Fibroblast of villous mesenchyme (primary cell): ENCODE measurements at places on chromosomes 1 and 21. TPM values are rescaled to one million over a fixed set of nuclear protein-coding genes. Genes with fewer than 3 reads are reported as not detected.

- no peak for DNase-seq
These were observed 42.9 kb downstream of the ABCG1 start for GRCh38 chr21:42261829-42262200.

- DNase-seq = no peak
These were observed 3.2 kb upstream of the KRTAP19-8 start for GRCh38 chr21:31041295-31042079.

DNA sequence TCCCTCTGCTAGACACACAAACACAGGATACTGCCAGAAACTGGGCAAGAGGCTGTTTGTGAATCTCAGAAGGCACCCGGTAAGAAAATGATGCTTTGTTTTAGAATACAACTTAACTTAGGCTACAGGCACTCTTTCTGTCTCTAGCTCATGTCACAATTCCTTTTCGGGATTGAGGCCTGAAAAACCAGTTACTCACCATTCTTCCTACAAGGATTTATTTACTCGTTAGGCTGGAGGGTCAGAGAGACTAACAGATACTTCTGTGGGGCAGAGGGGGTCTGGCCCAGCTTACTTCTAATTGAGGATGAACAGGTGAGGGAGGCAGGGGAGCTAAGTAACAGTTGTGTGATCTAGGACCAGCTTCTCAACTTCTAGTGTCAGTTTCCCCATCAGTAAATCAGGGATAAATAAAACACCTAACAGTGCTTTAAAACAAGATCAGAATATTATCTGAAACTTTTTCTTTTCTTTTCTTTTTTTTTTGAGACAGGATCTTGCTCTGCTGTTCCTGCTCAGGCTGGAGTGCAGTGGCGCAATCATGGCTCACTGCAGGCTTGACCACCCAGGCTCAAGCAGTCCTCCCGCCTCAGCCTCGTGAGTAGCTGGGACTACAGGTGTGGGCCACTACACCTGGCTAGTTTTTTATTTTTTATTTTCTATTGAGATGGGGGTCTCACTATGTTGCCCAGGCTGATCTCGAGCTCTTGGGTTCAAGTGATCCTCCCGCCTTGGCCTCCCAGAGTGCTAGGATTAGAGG, 31.9 kb downstream of the NFYC start:
- no peak for DNase-seq

Gene SRGAP2B
- total RNA-seq = 23.8 and 44.9 TPM in 2 replicates

Gene HCRTR1
- total RNA-seq = under 0.01 TPM in 2 replicates

DNA sequence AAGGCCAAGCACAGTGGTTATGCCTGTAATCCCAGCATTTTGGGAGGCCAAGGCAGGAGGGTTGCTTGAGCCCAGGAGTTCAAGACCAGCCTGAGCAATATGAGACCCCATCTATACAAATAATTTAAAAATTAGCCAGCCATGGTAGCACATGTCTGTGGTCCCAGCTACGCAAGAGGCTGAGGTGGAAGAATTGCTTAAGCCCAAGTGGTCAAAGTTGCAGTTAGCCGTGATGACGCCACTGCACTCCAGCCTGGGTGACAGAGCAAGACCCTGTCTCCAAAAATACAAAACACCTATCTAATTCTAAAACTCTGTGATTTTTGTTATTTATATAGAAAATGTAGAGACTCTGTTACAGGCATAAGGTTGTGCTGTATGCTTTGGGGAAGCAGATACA, 44.2 kb upstream of the ZYG11A start:
- peak; percentile 5 for DNase-seq

- no peak for DNase-seq
These were observed 3.0 kb upstream of the TMEM52 start for GRCh38 chr1:1921901-1922701.

- DNase-seq = peak; percentile 74
These were observed 56.8 kb upstream of the LYST start for GRCh38 chr1:235923466-235924021.

Gene LEMD1
- not detected in 2 replicates for total RNA-seq

GRCh38 chr1:54278941-54279422, 79.0 kb downstream of the MRPL37 start:
- peak; percentile 76 for DNase-seq

DNA sequence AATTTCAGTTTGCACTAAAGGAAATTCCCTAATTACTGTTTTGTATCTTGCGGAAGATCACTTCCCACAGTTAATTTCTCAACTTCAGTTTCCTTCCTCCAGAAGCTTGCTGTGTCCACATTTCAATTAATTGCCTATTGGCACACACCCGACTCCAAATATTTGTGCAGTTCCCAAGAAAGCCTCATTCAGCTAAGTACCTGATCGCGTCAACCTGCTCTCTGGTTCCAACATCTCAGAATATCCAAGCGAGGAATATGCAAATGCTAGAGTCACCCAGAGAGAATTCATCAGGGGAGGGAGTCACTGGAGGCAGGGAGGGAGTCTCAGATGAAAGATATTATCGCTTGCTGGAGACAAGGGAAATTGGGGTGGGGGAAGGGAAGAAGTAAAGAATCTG, 351.3 kb downstream of the RRAGC start:
- DNase-seq = no peak

GRCh38 chr1:67597336-67597735, 87.7 kb upstream of the GADD45A start:
- peak; percentile 30 for DNase-seq

DNA sequence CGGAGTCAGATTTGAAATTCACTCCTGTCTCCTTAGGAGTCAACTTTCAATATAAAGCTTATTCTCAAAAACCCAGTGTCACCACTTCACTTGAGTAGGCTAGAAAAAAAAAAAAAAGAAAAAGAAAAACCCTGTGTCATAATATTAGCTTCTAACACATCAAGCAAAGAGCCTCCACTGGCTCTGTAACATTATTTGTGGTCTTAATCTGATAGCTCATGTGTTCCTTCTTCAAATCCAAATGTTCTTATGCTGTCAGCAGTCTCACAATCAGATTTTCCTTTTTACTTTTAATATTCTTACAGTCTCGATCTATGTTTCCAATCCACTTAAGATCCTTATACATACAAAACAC, 26.1 kb upstream of the PSMG1 start:
- DNase-seq = no peak

GRCh38 chr21:39175154-39175553, 8.1 kb downstream of the PSMG1 start:
- DNase-seq = peak; percentile 58

DNA sequence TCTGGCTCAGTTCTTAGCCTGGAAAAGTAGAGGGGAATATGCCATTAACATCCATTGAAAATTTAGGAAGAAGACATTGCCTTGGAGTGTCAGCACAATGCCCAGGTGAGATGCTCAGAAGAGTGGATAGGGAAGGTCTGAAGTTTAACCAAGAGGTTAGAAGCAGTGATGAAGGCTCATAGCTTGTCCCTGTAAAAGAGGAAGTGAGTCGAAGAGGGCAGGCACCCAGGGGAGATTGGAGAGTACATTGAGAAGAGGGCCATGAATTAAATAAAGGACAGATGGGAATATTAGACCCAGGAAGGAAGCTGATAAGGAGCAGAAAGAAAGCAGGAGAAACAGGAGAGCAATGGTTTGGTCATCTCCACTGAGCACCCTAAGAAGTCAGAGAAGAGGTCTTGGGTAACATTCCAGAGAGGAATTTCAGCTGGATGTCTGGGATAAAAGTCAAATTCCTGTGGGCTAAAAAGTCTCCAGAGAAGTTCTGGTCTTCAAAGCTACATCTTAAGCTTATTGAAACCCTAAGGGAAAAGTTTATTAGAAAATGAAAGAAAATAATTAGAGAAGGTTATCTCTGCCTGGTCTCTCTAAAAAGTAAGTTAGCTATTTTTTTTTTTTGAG, 17.3 kb downstream of the C8B start:
- no peak for DNase-seq

DNA sequence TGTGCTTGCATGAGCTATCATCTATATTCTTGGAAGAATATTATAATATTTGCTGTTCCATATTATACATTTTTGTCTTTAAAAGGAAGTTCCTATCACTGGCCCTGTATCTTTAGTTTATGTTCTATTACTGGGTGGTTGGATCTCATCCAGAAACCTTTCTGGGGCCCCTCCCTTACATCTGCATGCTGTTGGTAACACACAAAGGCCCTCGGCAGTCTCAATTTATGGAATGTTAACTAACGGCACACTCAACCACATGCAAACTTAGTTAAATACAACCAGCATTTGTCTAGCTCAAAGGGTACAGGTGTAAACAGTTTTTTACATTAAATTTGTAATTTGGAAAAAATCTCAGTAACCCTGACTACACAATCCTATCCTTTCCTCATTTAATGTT, 9.7 kb upstream of the HYI start:
- peak; percentile 71 for DNase-seq

Gene GCSAML
- not detected in 2 replicates for total RNA-seq

Gene CALML6
- total RNA-seq = under 0.01 TPM in 2 replicates

DNA sequence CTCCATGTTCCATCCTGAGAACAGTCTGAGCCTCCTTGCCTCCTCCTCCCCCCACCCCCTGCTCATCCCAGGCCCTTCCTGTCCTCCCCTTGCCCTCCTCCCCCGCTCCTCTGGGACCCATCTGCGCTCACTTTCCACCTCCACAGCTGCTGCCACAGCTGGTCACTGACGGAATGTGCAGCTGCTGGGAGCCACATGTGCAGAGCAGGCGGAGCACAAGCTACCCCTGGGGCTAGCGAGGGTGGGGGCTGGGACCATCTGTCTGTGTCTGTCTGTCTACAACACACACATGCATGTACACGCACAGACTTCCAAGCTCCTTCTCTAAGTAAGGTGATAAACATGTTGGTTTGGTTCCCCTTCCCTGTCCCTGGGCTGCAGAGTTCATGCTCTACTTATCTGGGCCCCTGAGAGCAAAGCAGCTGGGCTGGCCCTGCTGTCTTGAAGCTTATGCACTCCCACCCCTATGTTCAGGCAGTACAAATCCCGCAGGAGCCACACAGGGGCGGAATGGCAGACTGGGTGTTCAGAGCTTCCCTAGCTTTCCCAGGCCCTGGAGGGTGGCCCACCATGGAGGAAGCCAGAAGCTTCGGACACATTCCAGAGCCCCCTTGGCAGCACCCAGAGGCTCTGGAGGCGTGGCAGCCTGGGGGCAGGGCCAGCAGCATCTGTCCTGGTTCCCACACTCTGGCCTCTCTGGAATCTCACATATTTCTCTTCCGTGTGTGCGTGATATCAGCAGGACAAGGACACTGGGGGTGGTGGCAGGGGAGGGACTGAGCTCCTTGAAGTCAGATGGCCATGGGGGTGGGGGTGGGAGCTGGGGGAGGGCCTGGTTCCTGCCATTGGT, 7.0 kb upstream of the HEYL start:
- DNase-seq = peak; percentile 93

- no peak for DNase-seq
These were observed 2.4 kb downstream of the GRIK3 start for GRCh38 chr1:37031871-37032270.
